Tongue (tissue), 3 donors: ENCODE measurements at places on chromosomes 5 and 9.

GRCh38 chr5:56278335-56278753 is 45.2 kb upstream of the ANKRD55 start:
- no peak for DNase-seq

- DNase-seq = no peak
Observed at GRCh38 chr9:126397056-126397455, 70.4 kb downstream of the MVB12B start.

DNA sequence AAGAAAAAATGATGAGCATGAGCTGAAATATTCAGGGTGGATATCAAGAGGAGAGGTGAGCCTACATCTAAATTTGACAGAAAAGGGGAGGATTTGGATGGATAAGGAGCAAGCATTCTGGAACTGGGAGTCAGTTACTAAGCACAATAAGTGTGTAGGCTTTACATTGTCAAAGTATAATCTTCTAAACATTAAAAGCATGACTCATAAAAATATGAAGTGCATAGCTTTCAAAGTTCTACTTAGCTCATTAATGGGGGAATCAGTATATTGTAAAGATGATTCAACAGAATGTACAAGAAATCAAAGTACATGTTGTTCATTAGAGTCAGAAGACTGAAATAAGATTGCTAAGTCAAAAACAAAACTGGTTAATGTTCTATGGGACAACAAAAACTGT is 248.0 kb upstream of the GAS1 start:
- DNase-seq = no peak

- no peak for DNase-seq
Observed at GRCh38 chr5:157710882-157711281, 20.3 kb upstream of the THG1L start.

DNA sequence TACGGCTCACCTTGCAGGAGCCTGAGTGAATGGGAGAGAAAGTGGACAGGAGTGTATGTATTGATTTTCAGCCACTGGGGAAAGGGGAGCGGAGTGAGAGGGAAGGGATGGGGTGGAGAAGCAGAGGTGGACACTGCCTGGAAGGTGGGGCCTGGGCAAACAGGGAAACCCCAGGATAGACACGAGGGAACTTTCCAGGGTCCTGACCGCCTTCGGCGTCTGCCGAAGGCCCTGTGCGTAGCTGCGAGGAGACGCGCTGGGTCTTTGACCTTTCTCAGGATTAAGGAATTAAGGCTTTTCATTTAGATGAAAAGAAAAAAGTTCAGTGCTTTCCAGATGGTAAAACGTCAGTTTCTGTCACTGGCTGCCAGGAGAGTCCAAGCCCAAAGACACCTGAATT is 134.6 kb upstream of the RAPGEF1 start:
- no peak for DNase-seq

DNA sequence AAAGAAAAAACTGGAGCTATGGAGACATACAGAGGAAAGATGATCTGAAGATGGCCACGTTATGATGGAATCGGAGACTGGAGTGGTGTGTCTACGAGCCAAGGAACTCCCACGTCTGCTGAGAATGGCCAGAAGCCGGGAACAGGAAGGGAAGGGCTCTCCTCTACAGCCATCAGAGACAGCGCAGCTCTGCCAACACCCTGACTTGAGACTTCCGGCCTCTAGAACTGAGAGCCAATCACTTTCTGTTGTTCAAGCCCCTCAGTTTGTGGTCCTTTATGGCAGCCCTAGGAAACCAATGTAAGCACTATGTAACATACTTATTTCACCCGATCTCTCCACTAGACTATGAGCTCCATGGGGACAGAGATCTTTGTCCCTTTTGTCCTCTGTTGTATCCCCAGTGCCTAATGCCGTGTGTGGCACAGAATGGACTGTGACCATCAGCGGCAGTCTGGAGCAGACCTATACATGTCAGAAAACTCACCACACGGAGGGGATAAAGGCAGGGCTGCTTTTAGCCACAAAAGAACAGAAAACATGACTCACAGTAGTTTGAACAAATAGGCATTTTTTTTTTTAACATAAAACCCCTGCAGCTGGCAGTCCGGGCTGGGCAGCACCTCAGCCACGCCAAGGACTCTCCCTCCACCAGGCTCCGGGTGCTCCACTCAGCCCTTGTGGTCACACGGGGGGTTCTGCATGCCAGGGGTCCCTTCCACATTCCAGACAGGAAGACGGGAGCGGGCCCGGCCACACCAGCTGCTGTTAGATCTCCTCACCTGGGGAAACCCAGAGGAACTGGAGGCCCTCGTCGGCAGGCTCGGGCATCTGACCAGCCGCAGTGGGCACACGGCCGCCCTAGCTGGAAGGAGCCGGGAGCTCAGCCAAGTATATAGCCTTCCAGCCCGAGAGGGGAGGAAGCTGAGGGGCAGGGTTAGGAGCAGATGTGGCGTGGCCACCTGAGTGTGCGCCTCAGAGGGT is 16.1 kb upstream of the MXD3 start:
- no peak for DNase-seq

- DNase-seq = no peak
Observed at GRCh38 chr5:94793816-94794198, 175.3 kb downstream of the SLF1 start.

DNA sequence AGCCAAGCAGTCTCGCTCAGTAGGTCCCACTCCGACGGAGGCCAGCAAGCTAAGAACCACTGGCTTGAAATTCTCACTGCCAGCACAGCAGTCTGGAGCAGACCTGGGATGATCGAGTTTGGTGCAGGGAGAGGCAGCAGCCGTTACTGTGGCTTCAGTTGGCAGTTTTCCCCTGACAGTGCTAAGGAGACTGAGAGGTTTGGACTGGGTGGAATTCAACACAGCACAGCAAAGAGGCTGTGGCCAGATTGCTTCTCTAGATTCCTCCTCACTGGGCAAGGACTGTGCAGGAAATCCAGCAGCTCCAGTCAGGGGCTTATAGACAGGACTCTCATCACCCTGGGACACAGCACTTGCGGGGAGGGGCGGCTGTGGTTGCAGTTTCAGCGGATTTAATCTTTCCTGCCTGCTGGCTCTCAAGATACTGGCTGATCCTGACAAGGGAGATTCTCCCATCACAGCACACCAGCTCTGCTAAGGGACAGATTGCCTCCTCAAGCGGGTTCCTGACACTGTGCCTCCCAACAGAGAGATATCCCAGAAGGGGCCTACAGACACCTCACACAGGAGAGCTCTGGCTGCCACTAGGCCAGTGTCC is 122.1 kb downstream of the YIPF5 start:
- DNase-seq = no peak

DNA sequence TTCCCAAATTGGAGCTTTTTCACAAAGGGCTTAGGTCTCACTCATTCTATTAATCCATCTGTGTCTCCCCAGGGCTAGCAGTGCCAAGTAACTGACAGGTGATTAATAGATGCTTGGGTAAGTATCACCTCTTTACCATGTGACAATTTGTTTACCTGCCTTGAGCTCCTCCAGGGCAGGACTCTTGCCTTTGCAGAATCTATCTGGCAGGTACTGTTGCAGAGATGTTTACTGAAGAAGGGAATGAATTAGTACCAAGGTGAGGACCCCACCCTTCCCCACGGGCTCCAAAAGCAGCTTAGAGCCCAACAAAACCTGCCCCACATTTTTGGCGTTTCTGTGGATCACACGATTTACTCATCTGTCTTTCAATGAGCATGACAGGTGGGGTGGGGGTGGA is 698 bp upstream of the TGFBI start:
- no peak for DNase-seq

- DNase-seq = no peak
Observed at GRCh38 chr5:6302075-6302474, 76.3 kb downstream of the MED10 start.

GRCh38 chr5:178473854-178474253 is 116.3 kb downstream of the COL23A1 start:
- DNase-seq = peak; percentile 36

DNA sequence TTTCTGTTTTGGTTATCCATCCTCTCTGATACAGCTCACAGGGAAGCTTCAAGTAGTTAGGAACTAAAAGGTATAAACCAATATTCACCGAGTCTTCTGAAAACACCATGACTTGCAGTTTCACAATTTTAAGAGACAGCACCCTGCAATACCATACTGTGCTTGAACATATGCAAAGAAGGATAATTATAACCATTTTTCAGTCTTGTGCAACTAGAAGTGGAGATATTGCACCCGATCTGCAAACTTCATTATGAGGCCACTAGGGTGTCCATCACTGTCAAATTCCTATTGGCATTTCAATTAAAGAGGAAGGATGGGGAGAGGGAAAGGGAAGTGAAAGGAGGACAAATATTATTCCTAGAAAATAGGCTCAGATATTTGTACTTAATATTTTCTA is 32.4 kb upstream of the CEP120 start:
- DNase-seq = no peak

GRCh38 chr9:134396258-134396742 is 70.0 kb downstream of the RXRA start:
- no peak for DNase-seq

DNA sequence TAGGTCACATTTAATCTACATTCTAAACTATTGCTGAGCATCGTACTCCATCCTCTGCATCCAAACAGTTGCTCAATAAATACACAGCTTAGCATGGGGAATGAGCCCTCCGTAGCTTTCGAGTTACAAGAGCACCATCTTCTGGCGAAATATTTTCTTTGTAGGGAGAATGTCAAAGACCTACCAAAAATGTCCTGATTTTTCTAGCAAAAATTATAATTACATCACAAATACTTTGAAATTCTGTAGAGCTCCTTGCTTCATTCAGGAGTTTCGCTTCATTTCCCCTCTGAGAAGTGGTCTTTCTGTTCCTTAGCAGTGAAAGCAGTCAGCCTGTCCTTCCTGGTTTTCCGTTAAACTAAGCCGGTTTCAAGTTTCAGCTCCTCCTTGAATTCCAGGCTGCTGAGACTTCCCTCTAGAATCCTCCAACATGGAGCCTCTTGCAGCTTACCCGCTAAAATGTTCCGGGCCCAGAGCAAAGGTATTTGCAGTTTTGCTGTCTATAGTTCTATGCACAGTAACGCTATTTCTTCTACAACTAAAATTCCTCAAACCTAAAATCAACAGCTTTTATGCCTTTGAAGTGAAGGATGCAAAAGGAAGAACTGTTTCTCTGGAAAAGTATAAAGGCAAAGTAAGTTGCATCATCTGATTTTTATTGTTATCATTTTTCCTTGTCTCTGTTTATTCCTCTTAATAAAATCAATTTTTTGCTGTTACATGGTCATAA is at the start of gene GPX8:
GPX8 (plus strand) TSS at position 409 of the 730 bp plus-strand sequence; CDS start at position 431, 22 bp downstream.
- peak; percentile 93 for DNase-seq

DNA sequence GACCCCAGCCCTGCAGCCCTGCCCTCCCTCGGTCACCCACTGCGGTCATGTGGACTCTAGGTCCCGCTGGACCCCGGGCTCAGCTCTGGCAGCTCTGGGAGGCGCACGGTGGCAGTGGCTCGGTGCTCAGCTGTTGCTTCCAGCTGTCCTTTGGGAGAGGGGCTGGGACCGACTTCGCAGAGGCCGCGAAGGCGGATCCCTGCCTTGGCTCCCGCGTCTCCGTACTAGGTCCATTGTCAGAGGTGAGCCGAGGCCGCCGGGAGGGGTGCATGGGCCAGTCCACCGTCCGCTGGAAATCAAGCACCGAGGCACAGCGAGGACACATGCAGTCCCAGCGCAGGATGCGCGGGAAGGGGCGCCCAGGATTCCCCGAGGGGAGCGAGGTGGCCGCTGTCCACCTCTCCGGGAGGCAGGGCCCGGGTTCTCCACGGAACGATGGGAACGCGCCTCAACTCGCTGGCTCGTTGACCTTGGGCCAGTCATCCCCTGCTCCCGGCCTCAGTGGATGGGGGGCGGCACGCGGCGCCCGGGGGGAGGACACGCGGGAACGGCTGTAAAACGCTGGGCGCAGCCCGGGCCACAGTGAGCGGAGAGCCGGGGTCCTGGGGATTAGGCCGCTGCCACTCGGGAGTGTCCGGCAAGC is 732 bp downstream of the GBGT1 start:
- DNase-seq = peak; percentile 40

DNA sequence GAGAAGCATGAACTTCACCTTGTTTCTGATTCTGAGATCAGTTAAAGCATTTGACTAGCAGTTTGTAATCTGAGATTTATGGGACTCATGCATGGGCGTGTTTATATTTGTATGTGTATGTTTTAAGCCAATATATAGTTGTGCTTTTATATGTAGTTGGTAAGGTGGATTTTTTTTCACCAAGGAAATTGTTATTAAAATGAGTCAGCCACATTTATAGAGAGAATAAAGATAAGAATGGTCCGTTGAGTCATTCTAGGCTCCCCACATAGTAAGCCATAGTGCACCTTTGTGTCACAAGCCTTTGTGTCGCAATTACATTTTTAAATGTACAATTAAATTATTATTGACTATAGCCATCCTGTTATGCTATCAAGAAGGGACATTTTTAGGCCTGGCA is 89.0 kb downstream of the NLN start:
- no peak for DNase-seq

- DNase-seq = peak; percentile 53
Observed at GRCh38 chr5:35476797-35477196, 140.9 kb upstream of the SPEF2 start.

DNA sequence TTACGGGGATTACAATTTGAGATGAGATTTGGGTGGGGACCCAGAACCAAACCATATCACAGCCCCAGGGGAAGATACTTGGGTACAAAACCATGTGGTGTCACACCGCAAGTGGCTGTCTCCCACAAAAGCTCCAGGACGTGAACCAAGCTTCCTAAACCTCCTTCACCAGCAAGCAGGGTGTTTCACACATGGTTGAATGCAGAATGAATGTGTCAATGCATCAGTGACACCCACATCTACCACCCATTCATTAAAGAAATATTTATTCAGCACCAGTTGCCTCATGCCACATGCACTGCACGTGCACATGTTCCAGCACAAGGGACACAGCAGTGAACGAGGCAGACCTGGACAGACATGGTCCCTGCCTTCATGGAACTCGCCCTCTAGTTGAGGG is 70.9 kb upstream of the SPOCK1 start:
- no peak for DNase-seq

DNA sequence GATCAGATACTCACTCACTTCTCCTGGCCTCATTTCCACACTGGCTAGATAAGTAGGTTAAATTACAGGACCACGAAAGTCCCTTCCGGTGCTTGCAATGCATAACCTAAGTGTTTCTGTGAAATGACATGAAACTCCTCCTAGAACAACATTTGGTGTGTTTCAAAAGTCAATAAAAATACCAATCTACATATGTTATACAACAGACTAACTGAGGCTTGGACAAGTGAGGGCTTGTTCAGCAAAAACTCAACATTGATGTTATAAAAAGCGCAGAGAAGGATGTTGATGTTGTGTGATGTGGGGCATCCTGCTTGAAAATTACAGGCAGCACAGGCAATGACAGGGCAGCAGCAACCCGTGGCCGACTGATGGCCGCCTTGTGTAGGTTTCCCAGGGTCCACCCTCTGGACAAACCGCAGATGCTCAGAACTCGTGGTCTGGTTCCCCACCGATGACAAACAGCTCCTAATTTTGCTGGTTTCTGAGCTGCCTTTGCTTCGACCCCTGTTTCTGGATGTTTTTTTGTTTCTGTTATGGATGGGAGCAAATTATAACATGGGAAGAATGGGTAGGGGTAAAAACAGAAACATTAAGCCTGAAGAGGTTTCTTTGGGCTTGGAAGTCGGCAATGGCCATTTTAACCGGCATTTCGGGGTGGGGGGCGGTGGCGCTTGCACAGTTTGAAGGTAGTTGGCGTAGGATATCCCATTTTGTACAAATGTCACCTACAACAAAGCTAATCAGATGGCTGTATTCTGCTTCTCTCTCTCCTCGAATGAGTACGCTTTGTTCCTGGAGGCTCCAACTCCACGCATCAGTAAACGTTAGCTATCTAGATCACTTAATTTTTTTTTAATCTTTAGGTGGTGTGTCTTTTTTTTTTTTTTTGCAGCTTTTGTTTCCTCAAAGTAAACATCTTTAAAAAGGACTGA is 116.1 kb downstream of the PDZD2 start:
- DNase-seq = no peak
